ENCODE measurements at places on chromosomes 2 and 18.

DNA sequence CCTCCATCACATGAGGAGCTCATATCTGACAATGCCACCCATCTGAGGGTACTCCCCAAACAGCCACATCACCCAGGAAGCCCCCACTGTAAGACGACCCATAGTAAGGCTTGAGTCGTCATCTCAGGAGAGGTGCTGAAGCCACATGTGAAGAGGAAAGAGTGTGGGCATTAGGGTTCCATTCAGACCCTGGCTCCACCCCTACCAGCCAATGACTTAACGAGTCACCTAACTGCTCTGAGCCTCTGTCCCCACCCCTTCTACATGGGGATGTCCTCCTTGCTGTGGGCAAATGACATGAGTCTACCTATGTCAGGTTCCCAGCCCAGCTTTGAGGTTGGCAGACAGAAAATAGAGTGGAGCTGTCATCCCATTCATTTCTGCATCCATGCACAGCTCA is 46.3 kb downstream of the C1QL2 start:
- DNase-seq = no peak

GRCh38 chr2:38875576-38876367 is at the start of the genes DHX57 and MORN2:
DHX57 (minus strand) TSS chr2:38875934; CDS start chr2:38868405, 7,529 bp downstream.
MORN2 (plus strand) TSS chr2:38875976.
- no peak for DNase-seq

DNA sequence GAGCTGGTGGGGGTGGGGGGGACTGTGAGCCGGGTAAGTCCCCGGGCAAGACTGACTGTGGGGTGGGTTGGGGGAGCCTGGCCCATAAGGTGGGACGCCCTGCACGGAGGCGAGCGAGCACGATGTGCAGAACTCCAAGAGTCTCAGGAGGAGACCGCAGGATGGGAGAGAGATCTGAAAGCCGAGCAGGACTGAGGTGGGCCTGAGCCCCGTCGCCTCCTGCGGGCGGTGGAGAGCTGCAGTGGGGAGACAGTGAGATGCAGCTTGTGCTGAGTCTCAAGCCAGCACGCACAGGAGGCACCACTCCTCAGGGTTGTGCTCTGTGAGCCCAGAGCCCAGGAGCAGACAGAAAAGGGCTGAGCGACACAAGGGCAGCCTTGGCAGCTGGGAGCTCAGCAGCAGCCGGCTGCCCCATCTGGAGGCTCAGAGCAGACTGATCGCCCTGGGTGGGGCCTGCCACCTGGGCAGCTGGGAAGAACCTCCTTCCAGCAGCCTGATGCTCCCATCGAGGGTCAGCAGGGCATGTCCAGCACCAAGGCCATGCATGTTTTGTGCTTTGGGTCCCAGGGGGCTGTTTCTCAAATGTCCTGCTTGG is 15.9 kb downstream of the ARHGEF4 start:
- no peak for DNase-seq

GRCh38 chr2:84924173-84925106 is 19.0 kb downstream of the TMSB10 start:
- DNase-seq = no peak

DNA sequence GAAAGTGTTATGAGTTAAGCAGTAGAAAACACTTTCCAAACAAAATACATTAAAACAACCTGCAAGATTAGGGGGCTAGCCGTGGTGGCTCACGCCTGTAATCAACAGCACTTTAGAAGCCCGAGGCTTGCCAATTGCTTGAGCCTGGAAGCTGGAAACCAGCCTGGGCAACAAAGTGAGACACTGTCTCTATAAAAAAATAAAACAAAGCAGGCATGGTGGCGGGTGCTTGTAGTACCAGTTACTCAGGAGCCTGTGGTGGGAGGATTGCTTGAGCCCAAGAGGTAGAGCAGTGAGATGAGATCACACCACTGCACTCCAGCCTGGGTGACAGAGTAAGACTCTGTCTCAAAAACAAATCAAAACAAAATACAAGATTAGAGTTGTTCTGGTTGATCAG is 208.3 kb downstream of the ERBB4 start:
- no peak for DNase-seq

DNA sequence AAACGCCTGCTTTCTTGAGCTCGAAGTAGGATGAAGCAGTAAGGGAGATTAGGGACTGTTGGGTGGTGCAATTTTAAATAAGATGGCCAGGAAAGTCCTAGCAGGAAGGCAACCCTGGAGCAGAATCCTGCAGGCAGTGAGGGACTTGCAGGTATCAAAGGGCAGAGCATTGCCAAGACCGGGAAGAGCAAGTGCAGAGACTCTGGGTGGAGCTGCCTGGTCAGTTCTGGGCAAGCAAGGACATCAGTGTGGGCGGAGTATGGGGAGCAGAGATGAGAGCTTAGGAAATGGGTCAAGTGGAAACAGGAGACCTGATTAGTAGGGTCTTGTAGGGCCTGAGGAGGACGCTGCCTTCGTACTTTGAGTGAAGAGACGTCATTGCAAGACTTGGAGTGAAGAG is 64.4 kb upstream of the NCK2 start:
- DNase-seq = no peak

- no peak for DNase-seq
Observed at GRCh38 chr2:240955306-240956170, 42.9 kb upstream of the SNED1 start.

GRCh38 chr2:43405829-43406228 is 179.4 kb upstream of the ZFP36L2 start:
- no peak for DNase-seq

DNA sequence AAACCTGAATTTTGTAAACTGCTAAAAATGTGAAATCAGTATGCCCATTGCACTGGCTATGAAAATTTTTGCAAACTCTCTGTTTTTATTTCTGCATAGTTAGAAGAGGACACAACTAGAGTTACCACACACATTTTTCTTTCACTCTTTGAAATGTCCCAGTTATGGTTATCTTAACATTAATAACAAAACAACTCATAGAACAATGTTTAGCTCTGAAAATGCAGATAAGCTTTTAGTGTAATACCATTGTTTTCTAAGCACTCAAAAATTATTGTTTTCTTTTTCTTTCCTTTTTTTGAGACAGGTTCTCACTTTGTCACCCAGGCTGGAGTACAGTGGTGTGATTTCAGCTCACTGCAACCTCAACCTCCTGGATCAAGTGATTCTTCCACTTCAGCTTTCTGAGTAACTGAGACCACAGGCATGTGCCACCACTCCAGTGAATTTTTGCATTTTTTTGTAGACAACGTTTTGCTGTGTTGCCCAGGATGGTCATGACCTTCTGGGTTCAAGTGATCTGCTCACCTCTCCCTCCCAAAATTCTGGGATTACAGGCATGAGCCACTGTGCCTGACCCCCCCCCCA is 1204.5 kb upstream of the ZEB2 start:
- no peak for DNase-seq

DNA sequence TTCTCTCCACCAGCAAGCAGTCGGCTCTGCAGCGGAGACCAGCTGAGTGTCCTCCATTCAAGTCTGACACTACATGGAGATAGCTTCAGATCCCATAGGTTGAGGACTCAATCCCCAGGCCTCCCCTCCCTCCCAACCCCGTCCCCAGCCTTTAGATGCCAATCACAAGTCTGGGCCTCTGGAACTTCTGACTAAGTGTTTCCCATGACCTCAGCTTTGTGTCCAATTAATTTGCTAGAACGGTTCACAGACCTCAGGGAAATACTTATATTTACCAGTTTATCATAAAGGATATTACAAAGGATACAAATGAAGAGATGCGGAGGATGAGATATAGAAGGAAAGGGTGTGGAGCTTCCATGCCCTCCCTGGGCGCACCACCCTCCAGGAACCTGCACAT is 77.4 kb downstream of the MERTK start:
- no peak for DNase-seq

DNA sequence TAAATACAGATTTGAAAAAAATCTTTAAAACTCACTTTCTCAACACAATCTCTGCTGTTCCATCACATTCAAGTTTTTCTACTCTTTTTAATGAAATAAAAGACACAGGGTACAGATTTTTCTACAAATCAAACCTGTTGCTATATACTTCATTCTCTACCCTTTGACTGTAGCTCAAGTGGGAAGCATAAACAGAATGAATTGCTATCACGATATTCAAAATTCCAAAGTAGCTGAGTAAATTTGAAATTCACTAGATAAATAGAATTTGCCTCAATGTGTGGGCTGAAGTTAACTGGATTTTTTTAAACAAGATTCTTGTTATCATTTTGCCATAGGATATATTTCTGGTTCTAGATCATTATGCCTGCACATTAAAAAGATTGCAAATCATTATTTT is 185.9 kb downstream of the ZNF521 start:
- no peak for DNase-seq

DNA sequence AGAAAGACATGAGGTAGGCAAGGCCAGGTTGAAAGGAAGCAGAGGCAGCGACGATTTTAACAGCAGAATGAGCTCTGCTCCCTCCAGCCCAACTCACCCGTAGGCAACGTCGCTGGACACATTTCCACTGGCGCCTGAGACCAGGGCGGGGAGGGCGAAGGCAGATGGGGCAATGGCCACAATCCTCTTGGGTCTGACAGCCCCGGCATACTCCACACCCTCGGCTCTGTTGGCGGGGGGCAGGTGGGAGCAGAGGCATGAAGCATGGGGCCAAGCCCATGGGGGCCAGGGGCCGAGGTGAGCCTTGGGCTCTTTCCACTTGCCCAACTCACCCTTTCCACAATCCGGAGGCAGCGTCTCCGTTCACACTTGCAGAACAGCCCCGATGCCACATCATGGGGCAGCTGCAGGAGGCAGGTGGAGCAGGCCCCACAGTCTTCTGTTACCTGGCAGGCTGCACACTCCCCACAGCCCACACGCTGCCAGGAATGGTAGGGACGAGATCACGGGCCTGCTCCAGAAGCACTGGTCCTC is 5.8 kb downstream of the MBD1 start:
- no peak for DNase-seq

GRCh38 chr18:50748243-50749229 is 71.3 kb downstream of the MRO start:
- DNase-seq = no peak

DNA sequence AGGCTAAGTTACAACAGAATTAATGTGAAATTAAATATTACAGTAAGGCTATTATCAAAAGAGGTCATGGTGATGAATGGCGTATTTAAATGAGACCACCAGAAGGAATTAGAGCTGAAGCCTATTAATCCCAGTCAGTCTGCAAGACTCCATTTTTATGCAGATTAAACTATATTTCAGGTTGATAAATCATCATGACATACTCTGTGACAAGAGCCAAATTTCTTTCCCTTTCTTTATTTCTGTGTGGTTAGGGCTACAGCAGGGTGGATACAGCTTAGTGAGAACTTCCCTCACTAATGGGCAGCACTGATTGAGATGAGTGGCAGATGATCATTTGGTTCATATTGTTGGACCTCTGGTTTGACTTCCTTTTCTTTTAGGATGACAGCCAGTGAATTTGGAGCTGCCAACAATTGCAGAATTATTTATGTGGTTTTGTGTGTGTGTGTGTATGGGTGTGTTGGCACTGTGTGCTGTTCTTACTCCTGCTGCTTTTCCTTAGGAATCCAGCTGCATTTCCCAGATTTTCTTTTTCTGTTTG is 481.3 kb downstream of the PIK3C3 start:
- no peak for DNase-seq

GRCh38 chr18:12409469-12409868 is 1.7 kb downstream of the PRELID3A start:
- no peak for DNase-seq

DNA sequence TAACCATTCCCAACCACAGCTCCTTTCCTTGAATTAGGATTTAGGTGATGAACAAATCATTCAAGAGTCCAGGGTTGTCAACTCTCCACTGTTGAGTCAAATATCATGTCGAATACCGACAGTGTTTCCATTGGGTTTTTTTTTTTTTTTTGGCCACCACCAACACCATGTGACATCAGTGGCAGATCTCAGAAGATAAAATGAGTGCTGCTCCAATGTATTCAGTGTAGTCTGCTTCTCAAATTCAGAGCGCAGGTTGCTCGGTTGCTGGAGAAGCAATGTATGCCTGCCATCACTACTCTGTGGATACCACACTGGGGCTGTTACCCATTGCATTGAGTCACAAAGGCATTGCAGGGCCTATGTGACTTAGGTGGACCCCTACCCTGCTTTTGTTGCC is 10.8 kb upstream of the ATL2 start:
- no peak for DNase-seq

DNA sequence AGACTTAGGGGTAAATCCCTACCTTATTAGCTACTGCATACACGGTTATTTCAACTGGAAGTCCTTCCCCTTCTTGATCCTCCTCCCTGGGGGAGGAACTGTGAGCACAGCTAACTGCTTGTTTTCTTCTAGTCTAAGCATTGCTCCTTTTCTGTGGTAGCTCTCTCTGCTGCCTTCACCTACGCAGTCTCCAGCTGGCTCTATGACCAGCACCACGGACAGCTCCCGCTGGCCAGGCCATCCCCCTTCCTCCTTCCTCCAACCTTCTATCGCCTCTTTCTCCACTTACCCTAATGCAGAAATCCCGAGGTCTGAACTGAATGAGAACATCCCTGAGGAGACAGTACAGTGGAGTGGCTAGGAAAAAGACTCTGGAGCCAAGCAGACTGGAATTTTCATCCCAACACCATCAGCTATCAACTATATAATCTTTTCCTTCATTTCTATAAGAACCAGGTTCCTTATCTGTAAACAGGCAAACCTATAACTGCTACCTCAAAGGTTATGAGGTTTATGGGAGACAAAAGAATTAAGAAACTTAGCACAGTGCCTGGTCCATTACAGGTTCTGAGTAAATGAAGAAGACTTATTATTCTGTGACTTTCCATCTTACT is 4.7 kb upstream of the CFAP65 start:
- no peak for DNase-seq

DNA sequence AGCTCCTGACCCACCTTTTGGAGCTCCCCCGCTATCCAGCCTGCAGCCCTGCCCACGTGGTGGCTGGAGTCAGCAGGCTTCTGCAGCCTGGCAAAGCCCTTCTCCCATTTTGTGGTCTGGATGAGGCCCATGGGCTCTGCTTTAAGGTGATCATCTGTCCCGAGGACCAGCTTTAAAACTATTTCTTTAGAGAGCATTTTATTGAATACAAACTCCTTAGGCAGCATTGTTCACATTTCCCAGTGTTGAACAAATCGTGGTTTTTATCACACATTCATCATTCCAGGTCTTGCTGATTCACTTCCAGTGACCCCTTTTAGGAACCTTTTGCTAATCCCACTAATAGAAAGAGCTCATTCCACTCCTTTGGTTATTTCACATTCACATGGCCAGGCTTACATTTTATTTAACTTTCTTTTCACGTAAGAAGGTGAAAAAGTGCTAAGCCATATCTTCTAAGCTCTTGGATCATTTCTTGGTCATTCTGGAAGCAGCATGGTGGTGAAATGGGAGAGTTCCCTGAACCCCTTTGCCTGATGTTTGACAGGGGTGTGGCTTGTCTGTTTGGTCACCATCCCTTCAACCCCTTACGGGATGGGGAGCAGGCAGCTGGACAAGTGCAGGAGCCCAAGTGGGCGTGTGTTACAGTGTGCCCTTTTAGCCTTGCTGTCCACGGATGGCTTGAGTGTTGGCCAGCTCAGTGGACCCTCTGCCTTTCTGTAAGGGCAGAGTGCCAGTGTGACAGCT is 80.4 kb upstream of the RAPGEF4 start:
- DNase-seq = no peak
